ENCODE measurements at places on chromosomes 11 and 22.

- DNase-seq: no peak
Observed at GRCh38 chr22:50603511-50604255, 3.1 kb downstream of the MAPK8IP2 start.

- no peak for DNase-seq
Observed at GRCh38 chr11:12914400-12914912, 94.7 kb upstream of the RASSF10 start.

DNA sequence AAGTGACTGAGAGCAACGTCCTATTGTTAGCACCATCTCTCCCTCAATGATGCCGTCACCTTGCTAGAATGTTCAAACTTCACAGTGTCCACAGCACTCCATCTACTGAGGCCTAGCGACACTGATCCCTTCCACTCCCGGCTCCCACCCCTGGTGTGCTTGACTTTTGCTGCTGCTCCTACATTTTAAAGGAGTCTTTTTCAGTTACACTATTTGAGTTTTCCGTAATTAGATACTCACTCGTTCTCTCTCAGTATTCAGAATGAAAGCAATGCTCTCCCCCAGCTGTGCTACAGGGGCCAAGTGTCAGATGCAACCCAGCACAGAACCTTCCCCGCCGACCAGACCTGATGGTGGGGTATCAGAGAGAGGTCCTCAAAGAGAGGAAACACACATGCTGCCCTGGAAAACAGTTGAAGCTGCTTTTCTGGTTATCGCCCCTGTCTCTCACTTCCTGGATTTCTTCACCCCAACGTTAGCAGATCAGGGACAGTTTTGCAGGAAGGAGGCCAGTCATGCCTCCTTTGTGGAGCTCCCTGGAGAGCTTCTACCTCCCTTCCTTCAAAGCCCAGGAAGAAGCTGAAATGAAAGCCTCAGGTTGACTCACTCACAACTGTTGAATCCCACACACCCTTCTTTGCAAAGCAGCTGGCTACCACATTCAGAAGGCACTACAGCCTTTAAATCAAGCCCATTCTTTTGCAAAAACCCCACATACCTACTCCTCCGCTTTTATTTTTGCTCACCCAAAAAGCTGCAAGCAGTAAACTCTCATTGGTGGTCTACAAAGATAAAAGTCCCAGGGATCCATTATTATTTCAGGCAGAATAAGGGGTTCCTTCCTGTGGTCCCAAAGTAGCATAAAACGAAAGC lies 23.5 kb downstream of the LARGE1 start:
- no peak for DNase-seq

DNA sequence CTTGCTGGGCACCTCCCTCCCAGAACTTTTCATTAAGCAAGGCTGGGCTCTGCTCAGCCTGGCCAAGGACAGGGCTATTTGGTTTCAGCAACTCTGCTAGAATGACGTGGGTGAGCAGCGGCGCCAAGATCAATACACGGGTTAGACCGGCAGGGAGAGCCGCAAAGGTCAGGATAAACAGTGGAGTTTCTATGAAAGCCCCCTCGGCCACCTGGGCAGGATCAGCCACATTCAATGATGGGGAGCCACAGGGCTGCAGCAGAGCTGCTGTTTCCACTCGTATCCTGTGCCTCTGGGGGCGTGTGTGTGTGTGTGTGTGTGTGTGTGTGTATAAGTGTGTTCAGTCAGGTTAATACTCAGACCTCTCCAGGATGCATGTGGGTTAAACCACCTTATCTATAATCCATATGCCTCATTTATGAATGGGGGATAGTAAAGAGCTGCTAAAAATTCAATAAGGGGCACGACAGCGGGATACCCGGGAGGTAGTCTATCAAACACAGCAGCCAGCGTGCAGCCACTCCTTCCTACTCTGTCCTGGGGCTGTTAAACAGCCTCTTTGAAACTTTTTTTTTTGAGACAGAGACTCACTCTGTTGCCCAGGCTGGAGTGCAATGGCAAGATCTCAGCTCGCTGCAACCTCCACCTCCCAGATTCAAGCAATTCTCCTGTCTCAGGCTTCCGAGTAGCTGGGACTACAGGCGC lies 34.8 kb downstream of the MYH9 start:
- DNase-seq: peak; percentile 48

GRCh38 chr11:132228746-132229325 lies 858.4 kb downstream of the NTM start:
- no peak for DNase-seq

- DNase-seq: no peak
Observed at GRCh38 chr22:50570861-50571260, 7.4 kb downstream of the CPT1B start.

DNA sequence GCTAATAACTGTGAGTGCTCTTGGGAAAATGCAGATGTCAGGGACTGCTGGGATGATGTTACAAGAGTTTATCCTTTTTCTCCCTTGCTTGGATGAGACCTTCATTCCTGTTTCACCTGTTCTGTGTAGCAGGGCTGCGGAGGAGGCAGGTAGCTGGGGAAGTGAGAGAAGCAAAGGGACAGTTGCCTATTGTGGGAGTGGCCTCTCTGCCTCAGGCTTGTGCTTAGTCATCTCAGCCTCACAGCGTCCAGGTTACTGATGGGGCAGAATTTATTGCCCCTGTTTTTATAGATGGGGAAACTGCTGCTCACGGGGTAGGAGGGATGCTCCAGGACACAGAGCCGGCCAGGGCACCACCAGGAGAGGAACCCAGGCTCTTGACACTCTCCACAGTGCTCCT lies 1.7 kb downstream of the STX3 start:
- no peak for DNase-seq

Data from activated CD4-positive, alpha-beta T cell treated with anti-CD3 and anti-CD28 coated beads for 4 hours (primary cell).